ENCODE measurements at places on chromosomes 16 and 17.

- DNase-seq = no peak
These were observed 28.1 kb upstream of the HNF1B start for GRCh38 chr17:37772982-37773381.

DNA sequence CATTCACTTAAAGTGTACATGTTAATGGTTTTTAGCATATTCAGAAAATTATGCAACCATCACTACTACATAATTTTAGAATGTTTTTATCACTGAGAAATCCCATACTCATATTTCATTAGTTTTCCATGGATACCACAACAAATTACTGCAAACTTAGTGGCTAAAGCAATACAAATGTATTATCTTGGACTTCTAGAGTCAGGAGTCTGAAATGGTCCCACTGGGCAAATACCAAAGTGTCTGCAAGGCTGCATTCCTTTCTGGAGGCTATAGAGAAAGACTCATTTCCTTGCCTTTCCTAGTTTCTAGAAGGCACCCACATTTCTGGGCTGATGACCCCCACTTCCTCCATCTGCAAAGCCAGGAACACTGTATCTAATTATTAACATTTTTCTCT is 16.9 kb upstream of the GNAO1 start:
- no peak for DNase-seq

DNA sequence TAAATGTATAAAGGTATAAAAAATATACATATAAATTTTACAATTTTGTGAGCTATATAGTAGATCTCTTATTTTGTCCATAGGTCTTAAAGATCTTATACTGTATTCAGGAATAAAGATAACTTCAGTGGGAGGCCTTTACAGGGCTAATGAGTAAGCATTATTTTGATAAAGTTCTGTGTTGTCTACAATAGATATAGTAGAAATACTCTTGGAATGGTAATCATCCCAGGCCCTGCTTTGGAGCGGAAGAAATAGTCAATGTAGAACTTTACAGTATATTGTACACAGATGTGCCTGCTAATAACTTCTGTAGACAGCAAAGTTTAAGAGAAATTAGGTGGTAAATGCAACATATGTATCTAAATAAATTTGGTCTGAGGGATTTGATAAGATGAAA is 42.6 kb downstream of the TENT4B start:
- no peak for DNase-seq

DNA sequence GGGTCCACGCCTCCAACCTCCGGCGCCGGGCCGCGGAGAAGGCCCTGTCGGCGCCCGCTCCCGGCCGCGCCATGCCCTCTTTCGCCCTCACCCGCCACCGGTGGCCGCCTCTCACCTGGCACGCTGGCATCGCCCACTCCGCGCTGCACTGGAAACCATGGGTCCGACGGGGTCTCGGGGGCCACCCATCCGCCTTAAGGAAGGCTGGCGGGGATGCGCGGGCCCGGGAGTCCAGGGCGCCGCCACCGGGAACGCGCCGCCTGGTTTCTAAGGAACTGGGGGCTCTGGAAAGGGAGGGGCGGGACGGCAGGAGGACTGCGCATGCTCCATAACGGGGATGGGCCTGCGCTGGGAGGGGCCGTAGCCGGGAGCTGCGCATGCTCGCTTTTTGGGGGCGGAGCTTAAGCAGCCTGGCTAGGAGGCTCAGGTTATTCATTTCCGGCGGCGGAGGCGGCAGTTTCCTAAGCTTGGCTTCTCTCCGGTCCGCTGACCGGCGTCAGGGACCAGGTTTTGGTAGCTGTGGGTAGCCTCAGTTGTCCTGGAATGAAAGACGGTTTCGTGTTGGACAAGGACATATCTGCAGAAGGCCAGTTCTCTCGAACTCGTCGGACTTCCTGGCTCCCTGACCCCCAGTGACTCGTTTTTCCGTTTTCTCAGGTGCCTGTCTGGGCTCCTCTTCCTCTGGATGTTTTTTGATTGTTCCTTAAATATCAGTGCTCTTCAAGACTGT is at the start of gene GFOD2:
Gene GFOD2 (minus strand): TSS at position 269 of the 730 bp plus-strand sequence. CDS start 33,601 bp downstream, outside the sequence.
- peak; percentile 96 for DNase-seq

GRCh38 chr16:84423416-84423837 is 55.1 kb downstream of the ATP2C2 start:
- DNase-seq = peak; percentile 16

DNA sequence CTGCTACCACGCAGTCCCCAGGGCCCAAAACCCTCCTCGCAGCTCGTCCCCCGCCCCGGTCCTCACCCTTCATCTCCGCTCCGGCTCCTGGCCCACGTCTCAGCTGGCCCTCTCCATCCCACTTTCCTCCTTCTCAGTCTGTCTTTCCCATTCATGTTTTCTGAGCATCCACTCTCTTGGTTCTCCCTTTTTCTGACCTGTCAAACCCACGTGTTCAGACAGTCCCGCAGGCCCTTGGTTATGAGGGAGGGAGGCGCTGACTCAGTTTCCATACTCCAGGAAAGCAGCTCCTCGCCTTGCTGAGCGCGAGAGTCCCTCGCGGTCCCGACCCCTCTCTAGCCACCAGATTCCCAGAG is 392 bp upstream of the HID1 start:
- DNase-seq = no peak

- peak; percentile 89 for DNase-seq
These were observed 40.5 kb upstream of the ACSF3 start for GRCh38 chr16:89052890-89053724.

GRCh38 chr17:72931163-72931562 is 161.3 kb downstream of the SLC39A11 start:
- peak; percentile 74 for DNase-seq

GRCh38 chr17:82972836-82973372 is 106.5 kb upstream of the METRNL start:
- DNase-seq = no peak

DNA sequence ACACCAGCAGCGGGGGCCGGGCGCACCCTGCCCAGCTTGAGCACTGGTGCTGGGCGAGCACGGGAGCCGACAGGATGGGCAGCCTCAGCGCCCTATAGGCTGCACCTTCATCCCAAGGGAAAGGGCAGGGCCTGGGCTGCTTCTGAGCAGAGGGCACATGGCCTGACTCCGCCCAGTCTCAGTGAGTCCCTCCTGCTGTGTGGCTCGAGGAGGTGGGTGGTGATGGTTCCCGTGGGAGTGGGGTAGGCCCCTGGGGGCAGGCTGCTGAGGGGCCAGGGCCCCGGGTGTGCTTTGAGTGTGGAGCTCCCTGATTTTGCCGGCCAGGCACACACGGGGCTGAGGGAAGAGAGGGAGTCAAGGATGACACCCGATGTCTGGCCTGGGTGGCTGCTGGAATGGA is 37.9 kb downstream of the TSC2 start:
- DNase-seq = no peak

DNA sequence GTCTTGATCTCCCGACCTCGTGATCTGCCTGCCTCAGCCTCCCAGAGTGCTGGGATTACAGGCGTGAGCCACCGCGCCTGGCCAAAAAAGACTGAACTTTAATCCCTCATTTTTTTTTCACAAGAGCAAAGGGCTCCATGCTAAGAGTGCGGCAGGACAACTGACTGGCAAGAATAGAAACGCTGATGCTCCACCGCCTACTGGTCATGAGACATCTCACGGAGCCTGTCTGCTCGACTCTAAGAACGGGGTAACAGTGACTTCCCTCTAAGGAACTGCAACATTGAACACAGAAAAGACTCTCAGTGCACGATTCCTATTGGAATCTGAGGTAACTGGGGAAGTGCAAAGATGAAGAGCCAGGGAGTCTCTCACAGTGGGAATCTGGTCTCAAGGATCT is 23.9 kb downstream of the HIGD1B start:
- no peak for DNase-seq

- DNase-seq = no peak
These were observed 270.1 kb upstream of the TBX2 start for GRCh38 chr17:61129267-61130254.

DNA sequence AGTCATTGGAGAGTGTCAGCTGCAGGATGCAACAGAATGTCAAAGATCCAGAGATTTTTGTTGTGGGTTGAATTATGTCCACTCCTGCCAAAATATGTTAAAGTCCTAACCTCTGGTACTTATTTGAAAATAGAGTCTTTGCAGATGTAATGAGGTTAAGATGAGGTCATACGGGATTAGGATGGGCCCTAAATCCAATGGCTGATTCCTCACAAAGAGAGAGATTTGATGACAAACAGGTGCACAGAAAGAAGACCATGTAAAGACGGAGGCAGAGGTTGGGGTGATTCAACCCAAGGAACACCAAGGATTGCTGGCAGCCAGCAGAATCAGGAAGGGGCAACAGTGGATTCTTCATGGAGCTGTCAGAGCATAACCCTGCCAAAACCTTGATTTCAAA is 34.5 kb upstream of the USP22 start:
- no peak for DNase-seq

DNA sequence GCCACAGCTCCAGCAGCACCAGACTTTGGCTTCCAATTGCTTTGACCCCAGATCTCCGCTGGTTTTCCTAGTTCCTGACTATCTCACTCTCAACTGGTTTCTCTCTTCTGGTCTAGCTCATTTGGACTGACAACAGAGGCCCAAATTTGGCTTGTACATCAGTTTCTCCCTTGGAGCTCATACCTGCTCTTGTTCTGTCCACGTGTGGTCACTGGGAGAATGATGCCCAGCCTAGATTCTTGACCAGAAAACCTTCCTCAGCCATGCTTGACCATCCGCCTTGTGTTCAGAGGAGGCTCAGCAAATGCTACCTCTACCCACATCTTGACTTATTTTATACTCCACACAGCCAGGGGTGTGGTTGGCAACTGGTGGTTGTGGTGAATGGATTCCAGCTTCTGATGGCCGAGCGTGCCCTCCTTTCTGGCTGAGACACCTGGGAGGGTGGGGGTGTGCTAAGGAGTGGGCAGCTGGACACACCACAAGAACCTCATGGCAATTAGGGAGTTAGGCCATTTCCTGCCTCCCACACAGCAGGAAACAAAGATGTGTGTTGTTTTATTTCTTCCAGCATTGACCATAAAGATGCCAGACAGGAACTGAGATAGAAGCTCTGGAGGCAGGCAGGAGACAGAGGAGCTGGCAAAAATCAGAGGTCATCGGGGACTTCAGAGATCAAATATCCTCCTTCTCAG is 93.8 kb upstream of the FAM20A start:
- no peak for DNase-seq

GRCh38 chr16:77295896-77296295 is 96.7 kb downstream of the SYCE1L start:
- DNase-seq = no peak

GRCh38 chr17:81911969-81912368 is 770 bp upstream of the PCYT2 start:
- DNase-seq = no peak

- DNase-seq = no peak
These were observed 13.2 kb downstream of the LSM12 start for GRCh38 chr17:44053125-44053872.

GRCh38 chr17:78925662-78926555 is 722 bp upstream of the TIMP2 start:
- peak; percentile 51 for DNase-seq

GRCh38 chr17:6135236-6135635 is 65.1 kb downstream of the WSCD1 start:
- peak; percentile 72 for DNase-seq

Measured in cerebellar cortex (tissue), 1 donor.